Kidney epithelial cell (primary cell): ENCODE measurements at places on chromosomes 2 and 18. TPM values are rescaled to one million over a fixed set of nuclear protein-coding genes. Genes with fewer than 3 reads are reported as not detected.
A peak's percentile ranks its signal among the peaks of the same experiment; 100 is the strongest.

C2orf80 gene
- total RNA-seq, result not detected in 2 replicates

SP100 gene
- 48.0 and 53.8 TPM in 2 replicates for total RNA-seq

IL18RAP gene
- total RNA-seq, result 0.07 TPM in 1 of 2 replicates, not detected in the other

ATP8B1 gene
- total RNA-seq, result 13.1 and 14.7 TPM in 2 replicates

KLHL29 gene
- 11.6 and 12.4 TPM in 2 replicates for total RNA-seq

GPD2 gene
- 19.1 and 22.4 TPM in 2 replicates for total RNA-seq

SLC39A6 gene
- 94.1 and 98.0 TPM in 2 replicates for total RNA-seq

SERPINB4 gene
- not detected in 2 replicates for total RNA-seq

LIMS3 gene
- total RNA-seq, result 0.62 and 4.1 TPM in 2 replicates

FHOD3 gene
- total RNA-seq, result 47.2 and 57.3 TPM in 2 replicates

BCL2L11 gene
- total RNA-seq, result 13.8 and 17.5 TPM in 2 replicates

HOXD12 gene
- not detected in 2 replicates for total RNA-seq

- DNase-seq, result no peak
Observed at GRCh38 chr2:219772103-219772635, 144.7 kb downstream of the SLC4A3 start.

DNA sequence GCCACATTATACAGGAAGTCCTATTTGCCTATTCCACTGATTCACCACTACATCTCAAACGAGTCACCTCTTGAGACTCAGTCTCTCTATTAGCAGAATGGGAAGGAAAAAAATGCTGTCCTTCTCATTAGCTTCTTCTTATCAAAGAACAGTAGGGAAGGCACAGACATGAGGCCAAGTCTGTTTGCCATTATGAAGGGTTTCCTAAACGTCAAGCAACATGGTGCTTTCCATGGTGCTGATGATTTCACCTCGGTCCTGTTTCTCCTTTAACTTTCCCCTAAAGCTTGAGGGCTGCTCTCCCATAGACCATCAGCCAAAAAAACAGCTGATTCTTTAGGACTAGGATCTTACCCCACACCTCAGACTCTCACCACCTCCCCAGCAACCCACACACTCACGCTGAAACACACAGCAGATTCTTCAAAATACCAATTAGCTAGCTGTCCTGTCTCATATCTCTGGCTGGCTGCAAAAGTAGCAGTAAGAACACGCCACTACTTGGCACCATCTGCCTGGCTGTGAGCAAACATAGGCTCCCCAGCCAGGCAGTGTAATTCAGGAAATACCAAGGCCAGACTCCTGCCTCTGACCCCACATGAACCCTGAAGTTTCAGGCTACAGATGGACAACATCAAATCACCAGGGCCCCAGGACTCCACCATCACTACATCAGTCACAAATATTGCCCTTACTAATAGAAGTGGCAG is 30.5 kb downstream of the GALNT14 start:
- no peak for DNase-seq

GRCh38 chr2:8216397-8216796 is 465.5 kb upstream of the ID2 start:
- DNase-seq, result no peak

DNA sequence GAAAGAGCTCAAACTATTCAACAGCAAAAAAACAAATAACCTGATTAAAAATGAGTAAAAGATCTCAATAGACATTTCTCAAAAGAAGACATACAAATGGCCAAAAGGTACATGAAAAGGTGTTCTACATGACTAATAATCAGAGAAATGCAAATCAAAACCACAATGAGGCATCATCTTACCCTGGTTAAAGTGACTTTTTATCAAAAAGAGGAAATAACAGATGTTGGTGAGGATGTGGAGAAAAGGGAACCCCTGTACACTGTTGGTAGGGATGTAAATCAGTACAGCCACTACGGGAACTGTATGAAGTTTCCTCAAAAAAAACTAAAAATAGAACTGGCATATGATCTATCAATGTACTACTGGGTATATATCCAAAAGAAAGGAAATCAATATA is 39.8 kb upstream of the TMEM163 start:
- no peak for DNase-seq

DNA sequence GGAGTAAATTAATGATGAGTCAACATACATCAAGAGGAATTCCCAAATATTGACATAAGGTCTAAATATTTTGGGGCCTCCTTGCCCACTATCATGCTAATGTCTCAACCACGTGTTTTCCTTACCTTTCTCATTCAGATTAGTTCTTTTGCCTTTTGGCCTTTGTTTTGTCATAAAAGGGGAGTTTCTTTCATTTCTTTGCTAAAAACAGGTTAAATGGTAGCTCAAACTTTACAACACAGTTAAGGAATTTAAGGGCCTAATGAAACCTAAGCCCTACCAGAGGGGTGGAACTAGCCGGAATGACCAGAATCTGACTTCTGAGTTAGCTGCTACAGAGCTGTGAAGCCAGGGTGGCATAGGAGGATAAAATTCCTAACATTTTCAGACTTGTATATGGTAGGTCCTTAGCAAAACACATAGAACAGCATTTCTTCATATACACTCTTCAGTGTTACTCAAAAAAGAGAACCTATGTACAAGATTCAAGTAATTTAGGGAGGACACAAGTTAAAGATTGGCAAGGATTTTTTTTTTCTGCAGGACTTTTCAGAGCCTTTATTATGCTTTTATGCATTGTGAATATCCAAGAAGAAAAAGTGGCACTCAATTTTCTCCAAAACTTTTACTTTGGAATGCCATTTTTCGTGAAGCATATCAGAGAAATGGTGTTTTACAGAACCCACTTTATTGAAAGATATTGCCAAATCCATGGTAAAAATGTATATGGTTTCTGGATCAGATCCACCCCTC is 633.1 kb downstream of the ARHGAP15 start:
- DNase-seq, result no peak

DNA sequence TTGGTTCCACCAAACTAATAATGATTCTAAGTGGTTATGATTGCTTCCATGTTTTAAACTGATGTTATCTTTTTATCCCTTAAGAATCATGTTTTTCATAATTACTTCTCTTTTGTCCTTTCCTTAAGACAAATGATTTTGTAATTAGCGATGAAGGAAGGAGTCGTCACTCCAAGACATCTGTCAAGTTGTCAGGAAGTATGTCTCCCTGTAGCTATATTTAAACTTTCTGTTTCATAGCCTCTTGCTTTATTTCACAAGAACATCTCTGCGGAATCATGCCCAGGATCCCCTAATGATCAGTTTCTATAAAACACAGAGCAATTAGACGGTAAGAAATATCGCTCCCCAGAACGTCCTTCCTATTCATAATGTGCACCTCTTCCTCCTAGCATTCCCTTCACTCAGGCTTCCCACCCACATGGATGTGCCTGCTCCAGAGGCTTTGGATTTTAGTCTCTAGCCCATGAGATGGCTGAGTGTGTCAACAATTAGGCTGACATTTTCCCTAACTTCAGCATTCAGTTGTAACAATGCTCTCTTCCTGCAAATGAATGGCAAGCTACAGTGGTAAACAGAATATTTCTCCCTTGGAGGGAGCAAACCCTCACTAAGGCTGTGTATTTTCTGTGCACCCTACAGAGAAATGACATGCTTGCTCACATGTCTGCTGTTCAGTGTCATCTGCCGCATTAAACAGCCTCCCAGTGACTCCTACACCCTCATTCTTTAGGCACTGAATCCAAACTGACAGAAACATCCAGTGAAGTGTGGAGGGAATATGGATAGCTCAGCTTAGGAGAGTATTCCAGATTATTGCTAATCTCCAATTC is 879.6 kb upstream of the CELF4 start:
- no peak for DNase-seq

- DNase-seq, result no peak
Observed at GRCh38 chr2:20178249-20178607, 46.7 kb downstream of the SDC1 start.

GRCh38 chr18:41064916-41065315 is 890.1 kb upstream of the PIK3C3 start:
- DNase-seq, result no peak

- DNase-seq, result no peak
Observed at GRCh38 chr2:111984213-111984604, 70.9 kb upstream of the TMEM87B start.

- DNase-seq, result no peak
Observed at GRCh38 chr2:232434091-232434490, 21.9 kb upstream of the ALPI start.

GRCh38 chr2:95158891-95159619 is 593 bp downstream of the ZNF514 start:
- DNase-seq, result no peak

GRCh38 chr2:221022554-221022953 is 549.5 kb downstream of the EPHA4 start:
- no peak for DNase-seq

DNA sequence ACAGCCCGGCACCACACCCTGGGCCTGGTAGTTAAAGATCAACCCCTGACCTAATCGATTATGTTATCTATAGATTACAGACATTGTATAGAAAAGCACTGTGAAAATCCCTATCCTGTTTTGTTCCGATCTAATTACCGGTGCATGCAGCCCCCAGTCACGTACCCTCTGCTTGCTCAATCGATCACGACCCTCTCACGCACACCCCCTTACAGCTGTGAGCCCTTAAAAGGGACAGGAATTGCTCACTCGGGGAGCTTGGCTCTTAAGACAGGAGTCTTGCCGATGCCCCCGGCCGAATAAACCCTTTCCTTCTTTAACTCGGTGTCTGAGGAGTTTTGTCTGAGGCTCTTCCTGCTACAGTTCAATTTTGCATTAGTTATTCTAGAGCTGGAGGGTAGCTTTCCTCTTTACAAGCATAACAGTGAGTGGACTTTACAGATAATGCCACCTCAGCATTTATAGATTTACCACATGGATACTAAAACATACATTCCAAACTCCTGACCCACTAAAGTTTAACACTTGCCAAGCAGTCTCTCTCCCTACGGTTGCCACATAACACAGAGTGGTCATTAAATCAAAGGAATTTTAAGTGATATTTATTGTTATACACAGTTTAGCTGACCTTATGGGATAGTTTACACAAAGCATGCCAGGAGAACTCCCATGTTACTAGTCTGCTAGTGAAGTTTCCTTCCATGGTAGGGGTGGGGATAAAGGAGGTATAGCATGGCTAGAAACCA is 101.0 kb downstream of the EVA1A start:
- DNase-seq, result no peak

DNA sequence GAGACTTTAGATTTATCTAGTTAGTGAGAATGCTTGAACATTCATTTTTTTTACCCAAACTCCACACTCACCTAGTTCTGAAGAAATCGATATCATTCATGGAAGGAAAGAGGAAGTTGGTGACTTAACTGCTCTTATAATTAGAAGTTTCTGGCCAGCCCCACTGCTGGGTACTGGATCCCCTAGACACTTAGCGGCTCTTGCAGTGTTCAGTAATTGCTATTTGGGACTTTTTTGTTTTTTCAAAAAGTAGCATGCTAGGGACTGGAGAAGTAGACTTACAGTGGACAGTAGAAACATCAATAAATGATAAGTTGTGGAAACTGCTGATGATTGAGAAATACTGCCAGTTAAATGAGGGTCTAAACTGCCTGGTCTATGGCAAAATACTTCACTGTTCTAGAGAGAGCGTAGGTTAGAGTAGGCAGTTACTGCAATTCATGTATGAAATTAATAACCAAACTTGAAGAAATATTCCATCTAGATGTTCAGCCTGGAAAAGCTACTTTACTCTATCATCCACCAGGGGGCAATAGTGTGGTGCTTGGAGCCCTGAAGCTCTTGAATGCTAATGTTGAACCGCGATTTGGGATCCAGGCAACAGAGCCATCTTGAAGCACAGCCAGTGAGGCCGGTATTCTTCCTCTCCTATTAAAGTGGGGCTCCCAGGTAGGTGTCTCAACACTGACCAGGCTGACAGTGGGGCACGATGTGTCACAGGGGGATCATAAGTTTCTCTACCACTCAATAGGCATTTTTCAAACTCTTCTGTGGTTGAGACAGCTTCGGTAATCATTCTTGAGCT is 146.1 kb upstream of the SESTD1 start:
- no peak for DNase-seq

DNA sequence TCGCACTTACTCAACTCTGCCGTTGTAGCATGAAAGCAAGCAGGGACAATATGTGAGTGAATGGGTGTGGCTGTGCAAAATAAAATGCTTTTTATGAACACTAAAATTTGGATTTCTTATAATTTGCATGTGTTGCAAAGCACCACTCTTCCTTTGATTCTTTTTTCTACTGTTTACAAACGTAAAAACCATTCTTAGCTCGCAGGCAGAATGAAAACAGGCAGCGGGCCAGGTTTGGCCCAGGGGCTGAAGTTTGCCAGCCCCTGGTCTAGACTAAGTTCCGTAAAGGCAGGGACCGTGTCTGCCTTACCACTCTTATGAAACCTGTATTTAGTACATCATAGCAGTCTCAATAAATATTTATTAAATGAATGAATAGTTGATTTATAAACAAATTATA is 83.7 kb upstream of the SPATS2L start:
- no peak for DNase-seq

- peak; percentile 45 for DNase-seq
Observed at GRCh38 chr18:34626404-34627136, 83.5 kb upstream of the DTNA start.

DNA sequence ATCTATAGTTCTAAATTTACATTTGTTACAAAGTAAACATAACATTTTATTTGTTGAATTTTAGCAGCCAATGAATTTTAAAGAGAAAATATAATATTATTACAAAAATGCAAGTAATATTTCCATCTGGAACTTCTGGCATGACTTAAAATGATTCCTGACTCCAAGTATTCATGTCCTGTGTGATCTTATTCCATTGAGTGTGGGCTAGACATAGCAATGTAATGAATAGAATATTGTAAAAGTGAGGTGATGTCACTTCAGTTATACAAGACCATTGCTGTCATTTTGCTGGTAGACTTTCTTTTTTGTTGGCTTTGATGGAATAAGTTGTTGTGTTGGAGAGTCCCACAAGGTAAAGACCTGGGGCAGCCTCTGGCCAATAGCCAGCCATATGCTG is 912.2 kb upstream of the PIK3C3 start:
- DNase-seq, result no peak

DNA sequence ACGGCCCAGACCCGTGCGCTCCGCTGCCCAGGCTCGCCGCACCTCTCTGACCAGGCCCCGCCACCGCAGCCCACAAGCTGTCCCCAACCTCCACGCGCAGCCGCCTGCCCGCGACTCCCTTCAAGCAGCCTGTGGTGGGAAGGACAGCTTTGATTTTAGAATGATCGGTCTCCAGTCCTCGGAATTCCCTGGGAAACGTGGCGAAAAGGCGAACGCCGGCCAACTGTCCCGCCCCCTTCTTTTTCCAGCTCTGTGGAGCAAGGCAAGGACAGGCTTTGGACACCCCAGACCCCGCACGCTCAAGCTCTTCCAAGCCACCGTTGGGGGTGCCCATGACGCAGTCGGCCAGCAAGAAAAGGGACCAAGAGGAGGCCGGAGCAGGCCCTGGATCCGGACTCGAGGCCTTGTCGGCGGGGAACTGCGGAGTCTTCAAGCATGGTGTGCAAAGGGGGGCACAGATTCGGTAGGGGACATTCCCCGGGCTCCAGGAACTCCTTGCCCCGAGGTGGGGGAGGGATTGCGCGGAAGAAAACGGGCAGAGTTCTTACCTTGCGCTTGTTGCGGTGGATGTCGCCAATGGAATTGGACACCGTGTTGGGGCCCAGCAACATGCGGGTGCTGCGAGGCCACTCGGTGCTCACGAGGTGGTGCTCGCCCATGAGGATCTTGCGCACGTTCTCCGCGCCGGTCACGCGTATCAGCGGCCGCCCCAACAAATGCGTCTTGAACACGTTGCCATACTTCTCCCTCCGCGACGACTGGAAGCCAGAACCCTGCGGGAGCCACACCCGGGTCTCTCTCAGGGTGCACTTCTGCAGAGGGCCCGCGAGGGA is 4.0 kb downstream of the CYP26B1 start:
- no peak for DNase-seq
